Smooth muscle cell of the umbilical artery (primary cell): ENCODE measurements at places on chromosomes 2 and 18. TPM values are rescaled to one million over a fixed set of nuclear protein-coding genes. Genes with fewer than 3 reads are reported as not detected.

The PREPL gene
- total RNA-seq, result 97.7 and 115 TPM in 2 replicates

The CAPN14 gene
- total RNA-seq, result under 0.01 and 0.14 TPM in 2 replicates

The CDH7 gene
- under 0.01 TPM in 1 of 2 replicates, not detected in the other for total RNA-seq

The TMEM163 gene
- not detected in 2 replicates for total RNA-seq

The GKN2 gene
- total RNA-seq, result not detected in 2 replicates

The CENPA gene
- 0.30 and 4.5 TPM in 2 replicates for total RNA-seq

The POU3F3 gene
- not detected in 2 replicates for total RNA-seq

The AQP12B gene
- not detected in 2 replicates for total RNA-seq

The NYAP2 gene
- total RNA-seq, result not detected in 2 replicates

The HOXD4 gene
- total RNA-seq, result 0.30 and 1.2 TPM in 2 replicates

The CXCR2 gene
- not detected in 2 replicates for total RNA-seq

The ANKRD23 gene
- total RNA-seq, result 1.2 and 1.7 TPM in 2 replicates

The DSG1 gene
- total RNA-seq, result not detected in 2 replicates

The APLF gene
- 6.3 and 7.1 TPM in 2 replicates for total RNA-seq

The CFAP221 gene
- total RNA-seq, result not detected in 2 replicates

The TOGARAM2 gene
- total RNA-seq, result 0.09 TPM in 1 of 2 replicates, not detected in the other

The GDF7 gene
- total RNA-seq, result under 0.01 and 0.05 TPM in 2 replicates
